ENCODE measurements at places on chromosomes 3 and 15. TPM values are rescaled to one million over a fixed set of nuclear protein-coding genes. Genes with fewer than 3 reads are reported as not detected.

GRCh38 chr15:79513940-79514339, 81.8 kb downstream of the MINAR1 start:
- DNase-seq: no peak

DNA sequence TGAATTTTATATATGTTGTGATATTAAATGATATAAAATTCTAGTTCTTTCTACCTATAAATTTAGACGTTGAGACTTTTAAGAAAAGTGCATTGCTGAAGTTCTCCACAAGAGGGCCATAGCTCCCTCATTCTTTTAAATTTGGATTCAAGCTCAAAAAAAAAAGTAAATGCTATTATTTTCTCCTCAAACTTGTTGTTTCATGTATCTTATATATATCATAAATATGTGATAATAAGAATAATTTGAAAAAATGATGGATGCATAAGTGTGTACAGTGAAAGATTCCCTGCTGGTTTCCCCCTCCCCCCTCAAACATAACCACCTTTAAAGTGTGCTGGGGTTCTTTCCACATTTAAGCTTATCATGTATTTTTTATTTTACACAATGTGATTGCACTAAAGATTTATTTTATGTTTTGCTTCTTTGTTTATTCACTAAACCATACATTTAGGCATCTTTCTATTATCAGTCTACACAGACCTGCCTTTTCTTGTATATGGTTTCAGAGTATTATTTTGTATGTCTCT, 769.4 kb upstream of the GOLIM4 start:
- DNase-seq: no peak

DNA sequence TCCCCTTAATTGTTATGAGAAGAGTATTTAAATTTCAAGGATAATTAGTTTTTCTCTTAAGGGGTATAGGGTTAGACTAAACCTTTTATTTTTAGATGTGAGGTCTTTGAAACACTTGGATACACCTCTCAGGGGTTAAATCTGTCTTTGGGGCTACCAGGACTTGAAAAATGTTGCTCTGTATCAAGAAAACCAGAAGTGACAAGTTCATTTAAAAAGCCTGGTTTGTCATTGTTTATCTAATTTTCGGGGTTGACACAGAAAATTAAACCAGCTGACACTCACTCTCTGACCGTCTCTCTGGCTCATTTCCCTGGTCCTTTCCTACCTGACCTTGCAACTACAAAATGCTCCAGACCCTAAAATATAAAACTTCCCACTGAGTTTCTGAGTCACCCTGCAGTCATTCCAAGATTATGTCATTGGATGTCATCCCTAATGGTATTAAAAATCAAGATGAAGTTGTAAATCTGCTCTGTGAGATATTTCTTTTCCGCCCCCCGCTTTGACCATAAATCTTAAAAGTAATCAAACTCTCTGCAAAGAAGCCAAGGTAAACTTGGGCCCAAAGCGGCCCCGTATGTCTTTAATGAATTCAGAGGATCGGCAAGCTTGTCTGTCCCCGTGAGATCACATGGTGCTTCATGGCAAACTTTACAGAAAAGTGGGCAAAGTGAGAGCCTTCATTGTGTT, 32.9 kb upstream of the SKOR1 start:
- peak; percentile 6 for DNase-seq

DNA sequence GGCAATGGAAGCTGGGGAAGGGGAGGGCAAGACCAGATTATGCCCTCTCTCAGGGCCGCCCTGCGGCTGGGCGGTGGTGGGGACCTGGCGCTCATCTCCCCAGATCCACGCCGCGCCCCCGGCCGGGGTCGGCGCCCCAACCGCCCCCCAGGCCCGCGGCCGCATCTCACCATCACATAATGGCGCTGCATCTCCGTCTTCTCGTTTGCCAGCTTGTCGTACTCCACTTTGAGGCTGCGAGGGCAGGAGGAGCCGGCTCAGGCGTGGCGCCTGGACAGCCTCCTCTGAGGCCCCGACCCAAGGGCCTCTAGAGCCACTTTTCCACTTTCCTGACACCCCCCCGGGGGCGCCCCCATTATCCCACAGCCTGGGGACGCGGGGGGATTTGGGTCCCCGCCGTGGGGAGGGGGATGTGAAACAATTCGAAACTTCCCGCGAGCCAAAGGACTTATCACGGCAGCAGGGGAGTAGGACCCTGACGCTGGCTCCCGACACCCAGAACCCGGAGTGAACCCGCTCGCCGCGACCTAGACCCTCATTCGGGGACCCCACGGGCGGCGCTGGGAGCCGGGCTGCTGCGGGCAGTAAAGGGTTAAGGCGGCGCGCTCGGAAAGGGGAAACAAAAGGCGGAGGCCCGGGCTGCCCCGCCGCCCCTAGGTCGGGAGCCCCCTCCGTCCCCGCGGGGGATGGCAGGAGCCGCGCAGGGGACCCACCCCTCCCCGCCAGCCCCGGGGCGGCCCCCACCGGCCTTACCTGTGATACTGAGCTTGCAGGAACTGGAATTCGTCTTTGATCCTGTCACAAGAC, 2.1 kb downstream of the TLE3 start:
- no peak for DNase-seq

GRCh38 chr3:184140436-184140835, 5.3 kb downstream of the EIF2B5 start:
- no peak for DNase-seq

DNA sequence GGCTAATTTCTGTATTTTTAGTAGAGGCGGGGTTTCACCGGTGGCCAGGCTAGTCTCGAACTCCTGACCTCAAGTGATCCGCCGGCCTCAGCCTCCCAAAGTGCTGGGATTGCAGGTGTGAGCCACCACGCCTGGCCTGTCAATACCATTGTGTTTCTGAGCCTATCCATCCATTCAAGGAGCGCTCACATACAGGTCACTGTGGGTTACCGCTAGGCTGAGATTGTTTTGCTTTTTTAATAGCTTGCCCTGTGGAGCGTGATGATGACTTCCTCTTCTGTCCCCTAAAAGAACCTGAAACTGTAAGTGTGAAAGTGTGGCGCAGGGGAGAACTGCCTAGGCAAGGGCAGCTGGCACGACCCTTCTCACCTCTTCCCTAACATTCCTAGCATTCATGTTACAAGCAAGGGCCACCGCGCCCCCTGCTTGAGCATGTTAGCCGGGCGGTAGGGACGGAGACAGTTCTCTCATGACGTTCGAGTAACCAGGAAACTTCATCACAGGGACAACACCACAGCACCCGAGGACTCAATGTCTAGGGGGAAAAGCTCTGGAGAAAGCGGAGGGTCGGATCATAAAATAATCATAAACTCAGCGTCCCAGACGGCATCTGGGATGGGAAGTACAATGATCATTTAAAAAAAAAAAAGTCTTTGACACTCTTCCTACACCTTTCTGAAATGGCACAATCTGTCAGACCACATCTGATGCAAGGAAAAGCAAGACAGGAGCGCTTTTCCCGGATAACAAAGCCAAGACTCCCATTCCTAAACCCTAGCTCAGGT, 790 bp downstream of the LAMP3 start:
- no peak for DNase-seq

DNA sequence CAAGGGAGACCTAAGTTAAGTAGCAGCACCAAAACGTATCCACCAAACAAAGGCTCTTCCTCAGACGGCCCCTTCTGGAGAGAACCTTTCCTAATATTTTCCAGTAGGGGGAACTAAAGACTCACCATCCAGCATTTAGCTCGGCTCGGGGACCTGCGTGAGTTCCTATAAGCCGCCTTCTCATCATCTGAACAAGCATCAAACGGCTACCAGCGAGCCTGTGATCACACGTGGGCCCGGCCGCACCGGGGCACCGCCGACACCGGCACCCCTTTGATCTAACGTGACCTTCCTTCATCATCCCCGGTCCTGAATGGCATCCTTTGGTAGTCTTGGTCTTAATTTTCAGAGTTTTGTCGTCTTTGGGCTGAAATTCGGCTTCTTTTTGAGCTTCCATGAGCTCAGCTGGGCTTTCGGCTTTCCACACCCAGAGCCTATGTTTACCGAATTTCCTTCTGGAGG, 1.4 kb upstream of the ROBO2 start:
- peak; percentile 90 for DNase-seq

DNA sequence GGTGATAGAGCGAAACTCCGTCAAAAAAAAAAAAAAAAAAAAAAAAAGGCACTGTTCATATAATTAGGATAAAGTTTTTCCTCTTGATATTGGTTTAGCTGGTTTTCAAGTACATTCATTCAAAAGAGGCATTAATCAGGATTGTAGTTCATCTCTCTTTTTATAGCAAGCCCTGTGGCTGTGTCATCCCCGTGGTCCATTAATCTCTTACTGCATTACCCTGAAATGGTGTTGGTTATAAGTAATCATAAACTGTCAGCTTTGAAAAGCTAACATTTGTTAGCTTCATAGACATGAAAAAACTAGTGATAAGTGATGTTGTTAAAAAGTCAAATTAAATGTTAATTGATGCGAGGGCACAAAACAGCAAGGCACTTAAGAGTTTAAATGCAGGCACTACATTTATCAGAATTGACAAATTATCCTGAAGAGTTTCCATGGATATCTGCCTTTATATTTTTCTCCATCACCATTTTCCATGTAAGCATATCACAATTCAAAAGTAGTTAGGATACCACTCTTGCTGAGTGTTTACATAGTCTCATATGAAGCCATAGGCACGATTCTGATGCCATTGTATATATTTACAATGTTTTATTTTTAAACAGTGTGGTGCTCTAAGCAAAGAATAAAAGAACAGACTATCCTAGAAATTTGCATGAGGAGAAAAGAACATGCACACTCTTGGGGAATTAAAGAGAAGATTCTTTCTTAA, 193.1 kb downstream of the OTOL1 start:
- DNase-seq: no peak

DNA sequence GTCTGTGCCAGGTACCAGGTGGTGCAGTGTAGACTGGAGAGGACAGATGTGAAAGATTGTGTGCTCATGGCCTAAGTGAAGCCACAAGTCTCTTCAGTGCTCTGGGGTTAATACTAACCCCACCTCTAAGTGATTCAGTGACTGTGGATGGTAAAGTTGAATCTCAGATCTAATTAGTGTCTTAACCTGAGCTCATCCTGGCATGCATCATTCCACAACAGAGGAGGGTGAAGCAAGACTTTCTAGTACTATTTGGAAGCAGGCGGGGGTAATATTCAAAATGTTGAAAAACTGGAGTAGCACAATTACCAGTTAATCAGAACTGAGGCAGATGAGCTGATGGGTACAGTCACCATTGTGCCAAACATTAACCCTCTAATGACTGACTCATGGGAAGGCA, 2.8 kb upstream of the MESD start:
- no peak for DNase-seq

DNA sequence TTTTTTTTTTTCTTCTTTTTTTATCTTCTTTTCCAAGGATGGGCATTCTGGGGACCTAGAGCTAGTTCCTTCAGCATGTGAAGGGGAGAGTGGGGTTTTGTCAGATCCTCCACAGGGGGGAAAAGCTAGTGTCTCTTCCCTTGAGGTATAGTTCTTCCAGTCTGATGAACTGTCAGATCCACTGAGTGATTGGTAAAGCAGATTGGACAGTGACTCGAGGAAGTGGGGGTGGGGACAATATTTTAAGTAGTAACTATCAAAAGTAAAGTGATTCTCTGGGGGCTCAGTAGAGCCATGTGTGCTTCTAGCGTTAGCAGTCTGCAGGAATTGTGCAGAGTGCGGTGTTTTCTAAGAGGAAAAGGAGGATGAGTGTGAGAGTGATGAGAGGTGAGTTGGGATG, 62.0 kb upstream of the TRIM71 start:
- no peak for DNase-seq

DNA sequence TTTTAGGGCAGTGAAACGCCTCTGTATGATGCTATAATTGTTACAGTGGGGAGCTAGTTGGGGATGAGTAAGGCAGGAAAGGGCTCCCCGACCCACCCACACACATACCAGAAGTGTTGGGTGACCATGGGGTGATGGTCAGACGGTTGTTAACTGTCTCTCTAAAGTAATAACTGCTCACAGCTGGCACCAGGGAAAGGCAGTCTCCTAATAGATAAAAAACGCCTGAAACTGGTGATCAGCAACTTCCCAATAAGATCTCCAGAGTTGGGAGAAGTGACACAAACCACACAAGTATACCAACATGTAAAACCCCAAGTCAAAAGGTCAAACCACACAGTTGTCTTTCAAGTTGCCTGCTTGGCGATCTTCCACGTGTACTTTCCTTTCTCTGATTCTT, 346.5 kb upstream of the CNTN4 start:
- no peak for DNase-seq

DNA sequence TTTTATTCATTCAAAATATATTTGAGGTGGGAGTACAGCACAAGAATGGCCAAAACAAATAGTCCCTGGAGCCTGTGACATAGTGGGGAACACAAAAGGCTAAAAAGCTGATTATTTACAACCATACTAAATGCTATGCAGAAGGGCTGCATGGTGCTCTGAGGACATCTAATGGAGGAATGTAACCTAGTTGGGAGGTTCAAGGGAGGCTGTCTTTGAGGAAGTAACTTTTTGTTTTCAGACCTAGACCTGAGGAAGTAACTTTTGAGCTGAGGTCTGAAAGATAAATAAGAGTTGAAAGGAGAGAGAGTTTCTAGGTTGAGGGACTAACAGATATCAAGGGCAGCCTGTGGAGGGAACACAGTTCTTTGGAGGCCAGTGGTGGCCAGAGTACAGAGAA, 34.8 kb upstream of the RASA2 start:
- peak; percentile 10 for DNase-seq

DNA sequence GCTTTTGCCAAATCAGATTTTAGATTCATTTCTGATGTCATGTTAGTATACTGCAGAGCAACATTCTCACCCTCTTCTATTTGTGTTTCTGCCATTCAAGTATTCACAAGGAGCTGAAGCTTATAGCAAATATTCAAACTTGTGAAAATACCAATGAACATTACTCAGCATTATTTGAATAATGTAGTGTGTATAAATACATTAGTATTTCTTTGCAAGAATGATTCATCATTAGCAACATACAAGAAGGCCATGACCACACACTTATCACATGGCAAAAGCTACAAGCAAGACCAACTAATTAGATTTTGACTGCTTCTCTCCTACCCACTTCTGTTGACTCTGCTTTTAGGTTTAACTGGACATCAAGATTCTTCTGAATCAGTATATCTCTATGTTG, 124.9 kb downstream of the IGSF11 start:
- no peak for DNase-seq

DNA sequence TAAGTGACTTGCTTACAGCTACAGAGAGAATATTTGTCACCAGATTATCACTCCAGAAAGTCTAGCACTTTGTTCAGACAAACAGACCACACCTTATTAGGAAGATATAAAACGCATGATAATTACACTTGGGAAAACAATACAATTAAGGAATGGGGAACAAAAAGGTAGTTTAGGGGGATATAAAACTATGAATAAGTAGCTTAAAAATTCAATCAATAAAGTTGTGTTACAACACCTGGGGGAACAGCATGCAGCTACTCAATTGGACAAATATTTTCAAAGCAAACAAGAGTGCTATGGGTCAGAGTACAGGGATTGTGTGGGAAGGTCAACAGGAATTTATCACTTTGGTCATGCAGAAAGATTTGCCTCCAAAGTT, 15.1 kb downstream of the CLDN1 start:
- no peak for DNase-seq

Gene CSTA
- 63.8 TPM for total RNA-seq

Gene CYP19A1
- 0.49 TPM for total RNA-seq

Gene WNT5A
- total RNA-seq: 28.8 TPM

Gene THRB
- total RNA-seq: 18.1 TPM

Gene FOXL2NB
- total RNA-seq: 0.39 TPM

Gene TBC1D21
- total RNA-seq: not detected

Gene KBTBD8
- 2.6 TPM for total RNA-seq

Gene SLC2A2
- not detected for total RNA-seq

Gene AP3B2
- 0.89 TPM for total RNA-seq

All from skin of body (tissue), 3 donors.